Activated CD4-positive, alpha-beta T cell treated with anti-CD3 and anti-CD28 coated beads for 48 hours (primary cell): ENCODE measurements at places on chromosomes 4 and X.

DNA sequence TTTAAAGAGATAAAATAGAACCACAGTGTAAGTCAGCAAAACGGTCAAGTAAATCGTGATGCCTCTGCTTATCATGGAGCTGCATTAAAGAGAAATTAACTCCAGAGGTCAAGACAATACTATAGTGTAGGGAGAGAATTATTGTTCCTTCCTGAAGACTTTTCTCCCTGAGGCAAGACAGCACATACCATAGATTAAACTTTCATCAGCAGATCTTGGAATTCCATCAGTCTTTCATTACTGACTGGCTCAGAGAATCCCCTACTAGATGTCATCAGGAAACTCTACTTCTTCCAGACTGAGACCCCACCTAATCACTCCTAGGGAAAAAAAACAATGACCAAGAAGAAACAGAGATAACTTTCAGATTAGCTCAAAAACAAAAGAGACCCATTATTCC is 131.3 kb downstream of the NSUN7 start:
- no peak for DNase-seq

- DNase-seq, result no peak
Measured at GRCh38 chrX:11509786-11510185, 155.9 kb downstream of the ARHGAP6 start.

- DNase-seq, result no peak
Measured at GRCh38 chrX:129450123-129450522, 73.2 kb downstream of the SMARCA1 start.

- DNase-seq, result no peak
Measured at GRCh38 chr4:870951-871350, 45.0 kb upstream of the CPLX1 start.

DNA sequence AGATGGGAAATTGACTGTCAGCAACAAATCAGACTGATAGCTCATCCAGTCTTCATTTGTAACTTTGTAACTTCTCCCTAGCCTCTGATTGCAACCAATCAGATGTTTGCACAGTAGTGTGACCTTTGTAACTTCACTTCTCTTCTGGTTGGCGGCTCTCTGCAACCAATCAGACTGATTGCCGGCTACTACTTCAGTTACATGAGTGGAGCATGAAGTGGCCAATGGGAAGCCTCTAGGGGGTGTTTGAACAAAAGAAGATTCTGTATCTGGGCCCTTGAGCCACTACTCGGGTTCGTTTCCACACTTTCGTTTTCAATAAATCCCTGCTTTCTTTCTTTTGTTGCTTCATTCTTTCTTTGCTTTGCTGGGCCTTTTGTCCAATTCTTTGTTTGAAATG is 1285.8 kb downstream of the TECRL start:
- no peak for DNase-seq

GRCh38 chrX:70970482-70970995 is 39.6 kb upstream of the SLC7A3 start:
- no peak for DNase-seq

- DNase-seq, result no peak
Measured at GRCh38 chrX:151703487-151703886, 8.2 kb downstream of the PRRG3 start.

- DNase-seq, result no peak
Measured at GRCh38 chrX:43423876-43424275, 232.2 kb upstream of the MAOA start.

DNA sequence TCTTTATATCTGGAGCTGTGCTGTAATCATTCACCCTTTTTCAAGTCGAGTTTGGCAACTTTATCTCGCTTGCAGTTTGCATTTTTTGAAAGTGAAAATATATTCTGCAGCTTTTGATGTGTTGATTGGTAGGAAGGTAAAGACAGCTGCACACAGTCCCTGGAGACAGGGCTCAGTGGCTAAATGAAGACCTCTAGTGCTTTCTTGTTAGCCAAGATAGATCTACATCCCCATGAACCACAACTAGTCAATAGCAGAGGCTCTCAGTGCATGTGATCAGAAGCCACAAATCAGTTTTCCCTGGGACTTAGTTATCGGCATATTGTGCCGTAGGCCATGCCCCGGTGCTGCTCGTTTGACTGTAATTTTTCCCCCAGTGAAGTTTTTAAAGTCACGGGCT is 587.7 kb upstream of the PITX2 start:
- DNase-seq, result no peak

- DNase-seq, result no peak
Measured at GRCh38 chr4:184959309-184959708, 59.0 kb upstream of the HELT start.

DNA sequence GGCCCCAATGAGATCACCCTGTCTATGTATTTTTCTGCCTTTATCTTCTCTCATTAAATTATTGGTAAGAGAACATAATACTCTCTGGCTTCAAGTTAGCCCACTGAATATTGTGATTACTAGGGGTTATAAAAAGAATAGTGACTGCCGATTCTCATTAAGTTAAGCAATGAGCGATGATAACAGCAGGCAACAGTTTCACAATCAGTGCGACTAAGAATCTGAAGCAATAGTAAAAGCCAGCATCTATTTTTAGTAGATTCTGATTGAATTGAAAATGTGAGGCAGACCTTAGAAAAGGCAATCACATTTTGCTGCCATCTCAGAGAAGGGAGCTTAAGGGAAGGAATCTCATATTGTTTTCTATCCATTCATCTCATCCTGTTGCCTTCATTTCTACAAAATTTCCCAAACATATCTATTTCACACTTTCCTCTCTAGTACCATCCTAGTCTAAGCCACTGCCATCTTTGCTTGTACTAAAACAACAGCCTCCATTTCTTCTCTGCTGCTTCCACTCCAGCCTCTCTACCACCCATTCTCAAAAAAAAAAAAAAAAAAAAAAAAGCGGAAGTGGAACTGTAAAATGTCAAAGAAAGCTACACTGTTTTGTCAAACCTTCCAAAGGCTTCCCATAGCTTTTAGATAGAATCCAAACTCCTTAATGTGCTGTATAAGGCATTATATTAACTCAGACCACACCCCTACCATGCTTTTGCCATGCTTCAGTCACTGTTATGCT is 17.4 kb downstream of the GABRA4 start:
- DNase-seq, result no peak

DNA sequence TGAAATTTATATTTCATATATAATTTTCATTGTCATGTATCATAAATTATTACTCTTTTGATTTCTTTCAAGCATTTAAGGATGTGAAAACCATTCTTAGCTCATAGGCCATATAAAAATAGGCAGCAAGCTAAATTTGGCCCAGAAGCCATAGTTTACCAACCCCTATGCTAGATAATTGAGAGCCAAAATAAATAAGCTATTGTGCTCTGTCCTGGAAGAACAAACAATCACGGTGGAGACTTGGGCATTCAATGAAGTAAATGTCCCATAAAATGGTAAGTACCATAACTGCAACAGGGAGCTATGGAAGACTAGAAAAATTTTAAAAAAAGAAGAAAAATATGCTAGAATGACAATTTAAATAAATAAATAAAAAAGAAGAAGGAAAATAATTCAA is 60.9 kb upstream of the PACRGL start:
- DNase-seq, result no peak

DNA sequence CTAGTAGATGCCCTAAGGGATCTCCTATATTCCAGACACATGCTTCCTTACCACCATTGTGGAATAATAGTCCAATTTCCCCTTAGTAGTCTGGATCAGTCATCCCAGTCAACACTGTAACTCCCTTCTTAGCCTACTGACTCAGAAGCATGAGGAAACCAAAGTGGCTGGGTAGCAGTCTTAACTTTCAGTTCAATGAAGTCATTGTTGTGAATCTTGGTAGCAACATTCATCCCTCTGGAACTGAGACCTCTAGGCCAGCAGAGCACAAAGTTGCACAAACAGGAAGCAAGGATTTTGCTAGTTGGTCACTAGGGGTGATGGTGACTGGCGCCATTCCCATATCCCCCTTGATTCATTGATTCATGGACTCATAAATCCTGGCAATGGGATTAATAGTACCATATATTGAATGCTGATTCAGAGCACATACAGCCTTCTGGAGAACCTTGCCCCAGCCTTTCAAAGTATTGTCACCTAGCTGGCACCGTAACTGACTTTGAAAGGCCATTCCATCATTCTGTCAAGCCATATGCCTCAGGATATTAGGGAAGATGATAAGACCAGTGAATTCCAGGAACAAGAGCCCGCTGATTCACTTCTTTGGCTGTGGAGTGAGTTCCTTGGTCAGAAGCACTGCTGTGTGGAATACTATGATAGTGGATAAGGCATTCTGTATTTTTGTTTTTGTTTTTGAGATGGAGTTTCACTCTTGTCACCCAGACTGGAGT is 19.7 kb upstream of the GPAT3 start:
- DNase-seq, result no peak

GRCh38 chr4:98976716-98977115 is 18.8 kb upstream of the METAP1 start:
- DNase-seq, result no peak

GRCh38 chr4:25991340-25991739 is 77.3 kb downstream of the SMIM20 start:
- no peak for DNase-seq

DNA sequence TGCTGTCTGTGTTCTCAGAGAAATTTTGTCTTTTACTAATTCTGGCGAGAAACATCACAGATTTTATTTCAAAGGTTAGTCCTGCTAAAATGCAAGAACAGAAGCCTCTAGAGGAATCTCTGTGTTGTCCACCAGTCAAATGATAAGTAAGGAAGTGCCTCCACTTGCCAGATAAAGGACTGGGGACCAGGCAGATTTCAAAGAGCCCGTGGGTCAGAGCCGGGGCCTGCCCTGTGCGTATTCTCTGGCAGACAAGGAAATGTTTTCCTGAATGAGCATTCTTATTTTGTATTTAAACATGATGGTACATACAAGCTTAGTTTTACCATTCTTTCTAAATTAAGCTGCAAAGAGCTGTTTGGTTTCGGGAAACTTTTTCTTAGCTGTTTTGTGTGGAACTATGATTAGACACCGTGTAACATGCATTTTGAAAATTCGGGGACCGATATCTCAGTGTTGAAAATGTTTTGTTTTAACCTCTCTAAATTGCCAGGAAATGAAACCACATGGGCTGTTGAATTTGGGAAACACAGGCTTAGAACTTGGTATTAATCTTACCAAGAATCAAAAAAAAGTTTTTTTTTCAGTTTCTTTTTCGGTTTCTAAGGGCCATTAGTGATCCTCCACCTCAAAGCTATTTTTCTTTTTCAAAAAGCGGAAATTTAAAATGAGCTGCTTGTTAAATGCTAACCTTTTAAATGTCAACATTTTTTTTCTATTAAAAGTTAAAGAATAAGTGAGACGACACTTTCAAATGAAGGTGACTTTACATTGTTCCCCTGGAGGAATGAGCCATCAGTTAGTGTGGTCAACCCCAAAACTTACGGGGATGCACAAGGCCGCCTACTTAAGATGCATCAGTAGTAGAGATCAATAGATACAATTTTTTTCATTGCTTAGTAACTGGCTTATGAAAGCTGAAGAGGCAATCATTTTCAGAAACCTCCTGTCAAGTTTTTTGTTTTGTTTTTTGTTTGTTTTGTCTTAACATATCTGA is 89.6 kb upstream of the MTM1 start:
- peak; percentile 46 for DNase-seq

DNA sequence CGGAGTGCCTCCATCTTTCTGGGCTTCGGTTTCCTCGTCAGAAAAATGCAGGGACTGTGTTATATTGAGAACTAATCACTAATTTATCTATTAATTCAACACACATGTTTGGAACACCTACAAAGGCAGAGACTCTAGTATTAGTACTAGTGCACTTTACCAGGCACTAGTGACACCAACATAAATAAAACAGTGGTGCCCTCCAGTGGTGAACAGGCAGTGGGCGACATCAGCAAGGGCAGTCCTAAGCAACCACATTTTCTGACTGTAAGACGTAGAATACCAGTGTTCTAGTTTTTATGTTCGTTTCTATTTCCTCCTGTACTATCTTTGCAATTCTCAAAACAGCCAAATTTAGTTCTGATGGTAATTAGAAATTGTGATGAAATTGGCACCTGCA is 69.1 kb upstream of the UCP1 start:
- peak; percentile 55 for DNase-seq

DNA sequence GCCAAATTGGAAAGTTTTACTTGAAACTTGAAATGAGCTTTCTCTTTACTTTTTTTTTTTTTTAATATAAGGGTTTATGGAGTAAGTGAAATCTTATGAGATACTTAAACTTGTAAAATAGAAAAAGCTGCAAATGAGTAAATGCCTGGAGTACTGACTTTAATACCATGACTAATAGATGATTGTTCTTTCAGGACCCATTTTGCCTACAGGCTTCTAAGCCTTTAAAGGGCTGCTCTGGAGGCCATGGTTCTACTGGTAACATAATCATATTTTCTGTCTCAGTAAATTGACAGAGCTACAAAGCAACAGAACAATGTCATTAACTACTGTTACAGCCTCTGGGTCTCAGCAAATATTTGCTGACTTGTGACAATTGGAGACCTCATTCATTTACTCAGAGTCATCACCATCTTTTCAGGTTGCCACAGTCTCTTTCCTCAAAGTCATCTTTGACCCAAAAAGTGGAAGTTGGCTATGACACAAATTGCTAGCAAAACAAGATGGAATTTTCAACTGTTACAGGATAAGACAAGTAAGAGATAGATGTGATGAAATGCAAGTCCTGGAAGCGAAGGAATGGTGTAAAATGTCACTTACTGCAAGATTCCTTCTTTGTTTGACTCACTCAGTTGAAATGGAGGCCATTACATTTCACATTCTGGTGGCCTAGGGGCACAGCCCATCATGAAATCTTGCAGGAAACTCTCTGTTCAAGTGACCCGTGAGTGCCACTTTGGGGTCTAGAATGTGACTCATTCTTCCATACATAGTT is 132.7 kb downstream of the BTC start:
- DNase-seq, result no peak

DNA sequence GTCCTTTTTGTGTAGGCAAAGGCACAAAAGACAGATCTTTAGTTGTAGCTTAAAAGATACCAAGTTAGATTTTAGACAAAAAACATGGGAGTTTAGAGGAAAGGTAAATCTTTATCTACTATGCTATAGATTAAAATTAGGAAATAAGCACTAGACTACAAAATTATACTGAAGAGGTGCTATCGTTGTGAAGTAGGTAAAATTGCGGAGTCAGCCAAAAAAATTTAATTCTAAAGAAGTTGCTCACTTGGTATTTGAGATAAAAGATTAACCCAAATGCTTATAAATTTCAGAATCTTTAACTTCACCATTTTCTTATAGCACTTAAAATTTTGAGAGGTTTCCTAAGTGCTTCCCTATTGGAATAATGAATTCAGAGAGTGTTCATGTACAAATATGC is 604.1 kb downstream of the GRXCR1 start:
- DNase-seq, result no peak
